ENCODE measurements at places on chromosomes 7 and 10. TPM values are rescaled to one million over a fixed set of nuclear protein-coding genes. Genes with fewer than 3 reads are reported as not detected.

Gene BICC1
- total RNA-seq, result 12.1 TPM

Gene POLR2J3
- total RNA-seq, result 14.3 TPM

Gene SPDYE8
- total RNA-seq, result not detected

Gene FGFR2
- total RNA-seq, result 0.34 TPM

Gene SH2B2
- 2.5 TPM for total RNA-seq

Gene LDB1
- 29.6 TPM for total RNA-seq

Gene PCLO
- 0.17 TPM for total RNA-seq

Gene HECW1
- 1.8 TPM for total RNA-seq

Gene SPDYE9
- total RNA-seq, result not detected

Gene IL6
- total RNA-seq, result 1.0 TPM

Gene ADRB1
- 0.17 TPM for total RNA-seq

Gene CRYGN
- total RNA-seq, result not detected

Gene AFAP1L2
- total RNA-seq, result 1.9 TPM

Gene CACNB2
- 2.2 TPM for total RNA-seq

Gene FKBP6
- not detected for total RNA-seq

Gene WNT8B
- total RNA-seq, result not detected

Gene TMEM225B
- total RNA-seq, result 0.17 TPM

Gene GTPBP10
- 17.5 TPM for total RNA-seq

Gene CCT6A
- 153 TPM for total RNA-seq

Gene POP7
- 56.2 TPM for total RNA-seq

Gene SEMA4G
- total RNA-seq, result 2.2 TPM

Gene TEX36
- not detected for total RNA-seq

Gene USP6NL
- total RNA-seq, result 8.9 TPM

Gene ODAD2
- 0.59 TPM for total RNA-seq

Gene AKAP9
- total RNA-seq, result 9.1 TPM

Gene FAM13C
- total RNA-seq, result 0.50 TPM

Gene POU6F2
- total RNA-seq, result not detected

Gene SLC18A3
- total RNA-seq, result not detected

Gene TUBAL3
- total RNA-seq, result not detected

Gene FFAR4
- total RNA-seq, result not detected

Gene RBM17
- total RNA-seq, result 24.4 TPM

Gene EMX2
- total RNA-seq, result not detected

Gene OTUD1
- 1.8 TPM for total RNA-seq

Gene DPYSL4
- 5.9 TPM for total RNA-seq

Gene LAMTOR4
- total RNA-seq, result 193 TPM

Gene C10orf71
- not detected for total RNA-seq

Gene BEND7
- 0.34 TPM for total RNA-seq

Gene ZNF727
- total RNA-seq, result not detected

Gene PCDH15
- not detected for total RNA-seq

Gene SNCG
- total RNA-seq, result 18.3 TPM

Gene ARHGAP21
- total RNA-seq, result 59.0 TPM

Gene CAV1
- total RNA-seq, result 638 TPM

Gene DRGX
- total RNA-seq, result not detected

Gene RBM20
- total RNA-seq, result under 0.01 TPM

Gene HIPK2
- total RNA-seq, result 15.5 TPM

Gene PCGF6
- 7.6 TPM for total RNA-seq

Gene SLC13A1
- not detected for total RNA-seq

Gene PANK1
- total RNA-seq, result 6.1 TPM

Gene EIF3A
- total RNA-seq, result 61.2 TPM

Gene ITIH2
- total RNA-seq, result not detected

Gene UBE3C
- 50.8 TPM for total RNA-seq

Gene FAM241B
- total RNA-seq, result 0.45 TPM

Gene OPN1SW
- not detected for total RNA-seq

Gene METTL27
- 2.9 TPM for total RNA-seq
